ENCODE measurements at places on chromosomes 6 and 20. TPM values are rescaled to one million over a fixed set of nuclear protein-coding genes. Genes with fewer than 3 reads are reported as not detected.
A peak's percentile ranks its signal among the peaks of the same experiment; 100 is the strongest.

The OXT gene
- 1.8 TPM for total RNA-seq

The CD109 gene
- total RNA-seq, result 21.6 TPM

- peak; percentile 10 for DNase-seq
Observed at GRCh38 chr20:23782366-23782983, 31.7 kb upstream of the CST1 start.

- no peak for DNase-seq
Observed at GRCh38 chr20:39800548-39800947, 838.4 kb downstream of the DHX35 start.

The NFKBIL1 gene
- 28.0 TPM for total RNA-seq

- no peak for DNase-seq
Observed at GRCh38 chr6:129634411-129635230, 75.4 kb downstream of the ARHGAP18 start.

The EPHA7 gene
- not detected for total RNA-seq

All from activated T-cell treated with anti-CD3 and anti-CD28 coated beads, Interleukin-2, amount 50 U/mL, for 72 hours (primary cell).